NCI-H82 (cell line): ENCODE measurements at places on chromosomes 12 and 14.

DNA sequence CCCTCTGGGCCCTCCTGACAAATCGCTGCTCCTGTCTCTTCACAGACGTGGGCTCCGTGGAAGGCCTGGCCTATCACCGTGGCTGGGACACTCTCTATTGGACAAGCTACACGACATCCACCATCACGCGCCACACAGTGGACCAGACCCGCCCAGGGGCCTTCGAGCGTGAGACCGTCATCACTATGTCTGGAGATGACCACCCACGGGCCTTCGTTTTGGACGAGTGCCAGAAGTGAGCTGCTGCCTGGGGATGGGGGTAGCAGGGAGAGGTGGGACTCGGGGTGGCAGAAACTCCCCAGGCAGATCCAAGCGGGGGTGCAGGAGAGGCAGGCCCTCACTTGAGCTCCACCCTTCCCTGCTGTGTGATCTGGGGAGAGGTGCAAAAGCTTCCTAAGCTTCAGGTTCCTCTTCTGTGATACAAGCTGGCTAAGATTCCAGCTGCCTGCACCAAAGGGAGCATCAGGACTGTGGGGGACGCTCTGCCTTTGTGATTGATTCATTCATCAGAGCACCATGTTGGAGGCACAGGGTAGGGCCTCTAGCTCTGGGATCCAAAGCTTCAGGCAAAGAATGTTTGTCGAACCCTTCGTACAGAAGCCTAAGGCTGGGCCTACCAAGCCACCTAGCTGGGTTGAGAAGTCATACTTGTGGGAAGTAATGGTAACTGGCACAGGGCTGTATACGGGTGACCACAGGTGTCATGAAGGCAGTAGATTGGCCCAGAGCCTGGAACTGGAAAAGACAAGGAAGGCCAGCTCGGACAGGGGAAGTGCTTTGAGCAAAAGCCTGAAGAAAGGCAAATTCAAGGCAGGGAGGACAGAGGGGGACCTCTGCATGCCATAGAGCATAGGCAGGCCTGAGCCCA, 29.1 kb upstream of the NXPH4 start:
- no peak for DNase-seq

DNA sequence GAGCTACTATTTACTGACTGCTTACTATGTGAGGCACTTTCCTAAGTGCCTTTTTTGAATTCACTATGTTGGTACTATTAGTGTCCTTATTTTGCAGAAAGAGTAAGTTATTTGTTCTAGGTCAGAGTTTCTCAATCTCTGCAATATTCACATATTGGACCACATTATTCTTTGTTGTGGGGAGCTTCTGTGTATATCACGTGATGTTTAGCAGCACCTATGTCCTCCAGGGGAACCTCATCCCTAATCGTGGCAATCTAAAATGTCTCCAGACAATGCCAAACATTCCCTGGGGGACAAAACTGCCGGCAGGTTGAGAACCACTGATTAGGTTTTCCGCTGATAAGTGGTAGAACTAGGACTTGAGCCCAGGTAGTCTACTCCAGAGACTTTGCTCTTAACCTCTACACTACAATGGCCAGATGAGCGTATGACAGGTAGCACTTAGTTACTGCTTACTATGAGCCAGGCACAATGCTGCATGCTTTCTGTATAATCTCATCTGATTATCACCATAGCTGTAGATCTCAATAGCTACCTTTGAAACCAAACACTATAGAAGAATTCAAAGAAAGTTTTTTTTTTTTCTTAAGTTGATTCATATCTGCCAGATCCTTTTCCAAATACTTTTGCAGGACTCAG, 38.9 kb downstream of the NELL2 start:
- no peak for DNase-seq

DNA sequence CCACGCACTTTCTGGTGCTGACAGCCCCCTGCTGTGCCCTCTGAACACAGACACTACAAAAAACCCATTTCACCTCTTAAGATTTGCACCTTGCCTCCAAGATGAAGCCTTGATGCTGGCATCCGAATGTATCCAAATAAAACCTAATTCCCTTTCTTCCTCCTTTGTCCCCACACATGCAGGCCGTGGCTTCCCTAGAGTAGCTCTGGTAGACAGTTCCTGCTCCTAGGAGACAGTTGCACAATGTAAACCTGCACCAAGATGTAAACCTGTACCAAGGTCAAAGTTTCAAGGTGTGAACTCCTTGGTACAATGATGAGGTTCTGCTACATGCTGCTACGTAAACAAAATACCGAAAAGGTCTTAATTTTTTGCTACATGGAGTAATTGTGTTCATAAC, 625 bp upstream of the ABHD12B start:
- no peak for DNase-seq

- DNase-seq: no peak
These were observed 979.8 kb downstream of the VRK1 start for GRCh38 chr14:97776890-97777558.

DNA sequence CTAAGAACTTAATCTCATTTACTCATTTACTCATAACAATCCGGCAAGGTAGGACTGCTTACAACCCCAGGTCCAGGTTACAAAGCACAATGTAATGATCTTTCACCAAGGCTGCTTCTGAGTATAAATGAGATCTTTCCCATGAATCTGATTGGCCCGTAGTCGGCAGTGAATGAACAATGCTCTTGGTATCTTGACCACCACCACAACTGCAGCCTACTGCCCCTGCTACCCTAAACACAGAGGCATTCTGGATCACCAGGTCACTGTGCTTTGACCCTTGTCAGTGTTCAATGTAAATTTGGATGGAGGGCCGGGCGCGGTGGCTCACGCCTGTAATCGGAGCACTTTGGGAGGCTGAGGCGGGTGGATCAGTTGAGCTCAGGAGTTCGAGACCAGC, 15.9 kb downstream of the FAM181A start:
- peak; percentile 75 for DNase-seq

GRCh38 chr12:32467959-32468863, 68.9 kb downstream of the FGD4 start:
- no peak for DNase-seq

GRCh38 chr12:26460361-26460760, 265.0 kb downstream of the SSPN start:
- DNase-seq: no peak

- DNase-seq: no peak
These were observed 413.2 kb downstream of the SOX5 start for GRCh38 chr12:23536293-23536692.

DNA sequence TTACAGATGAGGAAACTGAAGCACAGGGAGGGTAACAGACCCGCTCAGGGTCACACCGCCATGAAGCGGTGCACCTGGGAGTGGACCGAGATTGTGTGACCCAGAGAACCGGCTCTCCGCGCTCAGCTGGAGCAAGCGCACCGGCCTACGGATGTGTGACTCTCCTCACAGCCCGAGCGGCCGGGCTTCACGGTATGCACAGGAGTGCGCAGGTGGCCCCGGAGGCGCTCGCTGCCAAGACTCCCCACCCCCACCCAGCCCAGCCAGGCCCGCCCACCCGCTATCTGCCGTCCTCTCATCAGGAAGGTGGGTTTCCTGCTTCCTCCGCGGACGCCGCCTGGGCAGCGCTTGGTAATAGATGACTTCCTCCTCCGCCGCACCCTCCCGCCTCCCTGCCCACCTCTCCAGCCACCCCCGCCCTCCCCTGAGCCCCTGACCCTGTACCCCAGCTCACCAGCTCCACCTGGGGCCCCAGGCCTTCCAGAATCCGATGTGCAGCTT, 110.7 kb downstream of the NCOR2 start:
- DNase-seq: no peak

DNA sequence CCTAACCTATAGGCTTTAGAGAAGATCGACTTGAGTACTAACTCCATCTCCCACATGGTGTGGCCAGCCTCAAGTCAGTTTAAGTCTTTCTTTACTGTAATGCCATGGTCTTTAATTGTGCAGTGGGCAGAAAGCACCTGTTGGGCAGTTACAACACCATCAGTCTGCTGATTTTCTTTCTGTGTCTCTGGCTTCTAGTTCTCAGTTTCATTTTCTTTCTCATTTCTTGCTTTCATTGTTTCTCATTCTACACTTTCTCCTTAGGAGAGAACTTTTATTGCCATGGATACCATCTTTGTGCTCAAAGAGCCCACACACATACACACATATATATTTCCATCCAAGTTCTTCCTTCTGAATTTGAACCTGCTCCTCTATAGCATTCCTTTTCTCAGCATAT, 96.1 kb upstream of the SLC16A7 start:
- no peak for DNase-seq

GRCh38 chr14:88518592-88519512, 36.0 kb downstream of the PTPN21 start:
- no peak for DNase-seq

GRCh38 chr12:110742096-110742717, 484 bp downstream of the PPP1CC start:
- DNase-seq: peak; percentile 72

- DNase-seq: no peak
These were observed 49.2 kb downstream of the BRMS1L start for GRCh38 chr14:35875296-35875695.

- peak; percentile 76 for DNase-seq
These were observed 15.3 kb upstream of the ADSS1 start for GRCh38 chr14:104708606-104709268.

DNA sequence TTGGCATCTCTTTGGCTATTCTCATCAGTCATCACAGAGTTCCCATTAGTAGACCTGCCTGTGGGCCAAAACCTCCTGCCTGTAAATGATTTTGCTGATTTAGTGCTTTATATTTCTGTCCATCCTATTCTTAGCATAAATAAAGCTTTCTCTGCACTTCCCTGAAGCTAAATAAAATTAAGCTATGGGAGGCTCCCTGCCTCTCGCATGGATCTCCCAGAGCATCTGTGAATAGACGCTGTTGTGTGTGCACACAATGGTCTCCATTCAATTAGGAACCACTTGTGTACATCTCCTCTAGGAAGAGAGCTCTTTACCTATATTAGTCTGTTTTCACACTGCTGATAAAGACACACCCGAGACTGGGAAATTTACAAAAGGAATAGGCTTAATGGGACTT, 80.4 kb downstream of the PPFIBP1 start:
- no peak for DNase-seq

DNA sequence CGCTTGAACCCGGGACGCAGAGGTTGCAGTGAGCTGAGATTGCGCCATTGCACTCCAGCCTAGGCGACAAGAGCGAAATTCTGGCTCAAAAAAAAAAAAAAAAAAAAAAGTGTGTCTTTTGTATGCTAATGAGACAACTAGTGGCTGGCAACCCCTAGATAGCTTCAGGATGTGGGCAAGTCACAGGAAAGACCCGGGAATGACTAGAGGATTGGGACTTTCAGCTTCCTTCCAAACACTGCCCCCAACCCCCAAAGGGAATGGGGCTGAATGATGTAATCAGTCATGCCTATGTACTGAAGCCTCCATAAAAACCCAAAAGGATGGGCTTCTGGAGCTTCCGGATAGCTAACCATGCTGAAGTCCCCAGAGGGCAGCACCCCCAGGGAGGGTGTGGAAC, 28.6 kb downstream of the USP44 start:
- DNase-seq: no peak

DNA sequence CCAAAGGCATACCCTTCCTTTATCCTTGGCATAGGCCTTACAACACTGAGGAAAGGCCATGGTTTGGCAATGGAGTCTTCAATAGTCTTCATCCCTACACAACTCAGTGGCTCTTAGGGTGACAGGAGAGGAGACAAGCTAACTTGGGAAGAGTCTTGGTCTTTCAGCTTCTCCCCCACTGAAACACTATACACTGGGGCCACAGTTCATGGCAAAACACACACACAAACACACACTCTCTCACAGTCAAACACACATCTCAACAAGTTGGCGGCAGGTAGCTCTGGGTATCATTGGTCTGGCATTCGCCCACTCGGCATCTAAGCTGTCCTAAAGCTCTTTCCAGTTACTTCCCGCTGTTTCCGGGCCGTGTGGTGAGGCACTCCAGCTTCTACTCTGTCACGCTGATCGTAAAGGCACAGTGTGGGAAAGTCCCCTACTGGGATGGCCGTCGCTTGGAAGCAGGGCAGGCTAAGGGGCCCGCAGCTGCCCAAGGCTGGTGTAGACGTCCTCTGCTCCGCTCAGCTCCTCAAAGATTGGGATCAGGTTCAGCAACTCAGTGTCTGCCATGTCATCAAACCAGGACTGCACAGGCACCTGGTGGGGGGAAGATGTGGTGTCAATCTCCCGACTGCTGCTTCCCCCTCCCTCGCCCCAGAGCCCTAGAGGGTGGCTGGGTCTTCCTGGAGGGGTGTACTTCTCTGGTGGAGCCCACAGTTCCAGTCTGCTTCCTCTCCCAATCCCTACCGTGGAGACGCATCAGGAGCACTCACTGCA, 4.8 kb upstream of the AVIL start:
- DNase-seq: no peak

DNA sequence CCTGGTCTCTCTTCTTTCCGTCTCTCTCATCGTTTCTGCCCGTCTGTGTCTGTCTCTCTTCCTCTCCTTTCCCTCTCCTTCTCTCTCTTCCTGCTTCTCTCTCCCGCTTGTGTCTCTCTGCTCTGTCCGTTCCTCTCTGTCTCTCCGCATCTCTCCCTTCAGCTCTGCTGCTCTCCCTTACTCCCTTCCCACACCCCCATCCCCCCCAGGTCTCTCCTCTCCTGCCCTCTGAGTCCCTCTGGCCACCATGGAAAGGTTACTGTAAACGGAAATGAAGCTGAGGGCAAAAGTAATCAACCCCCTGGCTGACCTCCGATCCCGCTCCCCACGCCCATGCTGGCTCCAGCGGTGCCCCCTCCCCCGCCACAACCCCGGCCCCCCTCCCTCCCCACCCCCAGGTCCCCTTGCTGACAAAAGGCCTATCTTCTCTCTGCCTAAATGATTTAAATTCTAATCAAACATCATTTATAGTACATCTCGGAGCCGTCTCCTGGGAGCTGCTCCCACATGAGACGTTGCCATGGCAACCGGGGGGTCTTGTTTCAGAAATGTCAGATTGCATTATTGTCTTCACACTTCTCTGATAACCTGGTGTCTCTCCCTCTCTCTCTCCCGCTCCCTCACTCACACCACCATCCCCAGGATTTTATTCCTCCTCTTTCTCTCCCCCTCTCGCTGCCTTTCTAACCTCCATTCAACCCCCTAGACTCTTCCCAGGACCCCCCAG, 203.8 kb downstream of the RBM19 start:
- peak; percentile 16 for DNase-seq

GRCh38 chr12:96057986-96058553, 22.7 kb upstream of the LTA4H start:
- no peak for DNase-seq

DNA sequence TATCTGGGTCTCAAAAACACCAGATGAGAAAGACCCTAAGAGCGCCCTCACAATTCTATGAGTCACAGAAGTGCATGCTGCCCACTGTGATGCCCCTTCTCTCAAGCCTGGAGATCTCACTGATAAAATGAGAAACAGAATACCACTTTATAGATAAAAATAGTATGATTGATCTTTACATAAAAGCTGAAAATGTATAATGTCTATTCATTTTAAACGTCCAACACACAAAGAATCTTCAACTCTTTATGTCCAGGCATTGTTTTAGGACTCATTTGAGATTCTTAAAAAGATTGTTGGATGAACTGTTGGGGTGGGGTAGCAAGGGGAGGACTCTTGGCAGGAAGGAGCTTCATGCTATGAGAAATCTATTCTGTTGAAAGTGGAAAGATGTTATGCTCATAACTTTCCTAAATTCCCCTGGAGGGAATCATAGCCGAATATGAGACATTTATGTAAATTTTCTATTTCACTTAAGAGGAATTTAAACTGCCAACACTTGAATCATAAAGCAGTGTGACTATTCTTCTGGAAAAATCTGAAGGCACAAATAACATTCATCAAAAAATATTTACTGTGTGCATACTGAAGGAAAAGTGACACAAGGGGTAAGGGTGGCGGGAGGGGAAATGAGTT, 174.6 kb downstream of the STXBP6 start:
- DNase-seq: no peak

- DNase-seq: no peak
These were observed 22.2 kb downstream of the CYP46A1 start for GRCh38 chr14:99706107-99706900.
